Activated naive CD4-positive, alpha-beta T cell treated with anti-CD3 and anti-CD28 coated beads, Interleukin-2, amount 50 U/mL, for 16 hours (primary cell): ENCODE measurements at places on chromosomes 1 and 21.

GRCh38 chr1:171279678-171280077, 31.4 kb downstream of the FMO1 start:
- no peak for DNase-seq

DNA sequence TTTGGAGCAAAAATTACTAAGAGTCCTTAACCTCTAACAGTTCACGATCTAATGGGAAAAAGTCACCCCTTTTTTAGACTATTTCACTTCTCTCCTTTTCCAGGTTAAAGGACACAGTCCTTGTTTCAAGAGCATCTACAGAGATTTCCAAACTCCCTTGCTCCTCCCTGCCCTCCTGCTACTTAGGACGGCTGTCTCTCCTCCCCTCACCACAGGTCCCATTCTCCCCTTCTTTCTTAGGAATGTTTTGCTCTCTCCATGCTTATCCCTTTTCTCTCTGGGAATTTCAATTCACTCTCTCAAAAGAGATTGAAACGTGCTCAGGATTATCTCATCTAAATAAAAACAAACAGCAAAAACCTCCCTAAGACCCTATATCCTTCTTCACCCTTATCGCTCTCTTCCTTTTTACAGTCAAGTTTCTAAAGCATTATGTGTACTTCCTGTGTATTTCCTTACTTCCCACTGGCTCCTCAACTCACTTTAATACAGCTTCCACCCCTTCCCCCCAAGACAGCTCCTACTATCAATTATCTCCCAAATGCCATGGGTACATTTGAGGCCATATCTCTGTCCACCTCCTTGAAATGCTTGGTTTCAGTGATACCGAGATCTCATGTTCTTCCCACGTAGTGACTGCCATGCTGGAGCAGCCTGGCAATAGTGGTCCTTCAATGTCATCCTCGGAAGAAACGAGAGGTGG, 43.2 kb upstream of the ZNF281 start:
- no peak for DNase-seq

DNA sequence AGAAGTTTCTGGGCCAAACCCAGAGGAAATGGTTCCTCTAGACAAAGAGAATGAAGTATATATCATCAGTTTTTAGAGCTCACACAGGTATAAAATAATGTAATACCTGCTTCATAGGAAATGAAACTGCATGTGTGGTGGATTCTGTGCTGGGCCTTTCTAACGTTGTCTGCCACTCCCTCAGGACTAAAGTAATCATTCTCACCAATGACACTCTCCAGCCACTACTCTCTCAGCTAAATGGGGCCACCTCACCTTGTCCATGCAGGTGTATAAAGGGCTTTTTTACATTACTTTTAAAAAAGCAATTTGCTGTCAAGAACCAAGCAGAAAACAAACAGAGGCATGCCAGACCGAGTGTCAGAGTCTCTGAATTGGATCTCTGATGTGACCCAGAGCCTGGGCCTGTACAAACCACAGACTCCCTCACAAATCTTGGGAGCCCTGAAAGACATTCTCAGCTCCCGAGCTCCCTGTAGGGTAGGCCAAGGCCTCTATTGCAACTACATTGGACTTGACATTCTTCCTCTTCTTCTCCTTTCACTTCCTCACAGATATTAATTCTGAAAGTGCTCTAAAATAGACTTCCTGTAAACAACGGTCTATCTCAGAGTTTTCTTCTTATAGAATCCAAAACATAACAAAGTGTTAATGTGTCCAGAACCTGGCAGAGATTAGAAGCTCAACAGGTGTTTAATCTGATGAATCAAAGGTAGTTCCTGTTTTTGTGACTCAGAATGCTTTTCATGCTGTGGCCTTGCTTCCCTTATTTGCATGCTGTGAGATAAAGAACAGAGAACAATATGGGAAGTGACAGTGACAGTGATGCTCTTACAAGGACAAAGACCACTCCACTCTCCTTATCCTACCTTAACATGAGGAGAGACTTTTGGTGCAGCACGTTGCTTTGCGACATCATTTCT, 8.6 kb downstream of the AIM2 start:
- no peak for DNase-seq

- DNase-seq, result no peak
Observed at GRCh38 chr1:94539496-94539895, 2.1 kb downstream of the F3 start.

DNA sequence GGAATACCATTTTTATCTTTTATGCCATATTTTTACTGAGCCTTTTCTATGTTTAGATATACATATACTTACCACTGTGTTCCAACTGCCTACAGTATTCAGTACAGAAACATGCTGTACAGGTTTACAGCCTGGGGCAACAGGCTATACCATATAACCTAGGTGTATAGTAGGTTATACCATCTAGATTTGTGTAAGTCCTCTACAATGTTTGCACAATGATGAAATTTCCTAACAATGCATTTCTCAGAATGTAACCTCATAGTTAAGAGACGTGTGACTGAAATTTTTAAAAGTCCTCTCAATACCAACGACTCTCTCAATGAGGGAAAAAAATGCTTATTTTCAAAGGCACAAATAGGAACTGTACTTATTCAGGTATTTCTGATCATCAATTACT, 21.7 kb downstream of the INTS7 start:
- no peak for DNase-seq

GRCh38 chr1:115116512-115116911, 27.2 kb upstream of the TSPAN2 start:
- DNase-seq, result no peak

GRCh38 chr1:89114662-89115061, 11.3 kb downstream of the GBP2 start:
- no peak for DNase-seq

DNA sequence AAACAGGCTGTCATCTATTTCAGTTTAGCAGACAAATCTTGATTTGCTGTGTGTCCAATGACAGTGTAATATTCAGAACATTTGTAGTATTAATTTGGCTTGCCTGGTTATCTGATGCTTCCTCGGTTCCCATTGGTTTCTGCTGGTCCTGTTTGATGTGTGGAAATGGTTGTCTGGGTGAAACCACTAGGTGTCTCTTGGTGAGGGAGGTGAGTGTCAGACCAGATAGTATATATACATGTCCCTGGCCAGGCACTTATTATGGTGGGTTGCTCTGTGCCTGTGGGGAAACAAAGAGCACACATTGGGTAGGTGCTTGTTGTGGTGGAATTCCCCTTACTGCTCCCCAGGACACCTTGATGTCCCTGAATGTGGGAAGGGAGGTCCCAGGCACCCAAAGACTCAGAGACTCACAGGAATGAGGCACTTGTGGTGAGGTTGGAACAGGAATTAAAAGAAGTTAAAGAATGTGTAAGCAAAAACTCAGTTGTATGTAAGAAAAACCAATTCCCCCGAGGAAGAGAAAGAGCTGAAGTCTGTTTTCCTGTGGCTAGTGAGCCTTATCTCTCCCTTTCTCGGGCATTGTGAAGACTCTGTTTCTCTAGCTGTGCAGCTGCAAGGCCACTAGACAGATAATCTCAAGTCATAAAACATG, 1519.1 kb downstream of the BRINP3 start:
- DNase-seq, result no peak

GRCh38 chr1:27576806-27577227, 27.1 kb downstream of the AHDC1 start:
- DNase-seq, result no peak

DNA sequence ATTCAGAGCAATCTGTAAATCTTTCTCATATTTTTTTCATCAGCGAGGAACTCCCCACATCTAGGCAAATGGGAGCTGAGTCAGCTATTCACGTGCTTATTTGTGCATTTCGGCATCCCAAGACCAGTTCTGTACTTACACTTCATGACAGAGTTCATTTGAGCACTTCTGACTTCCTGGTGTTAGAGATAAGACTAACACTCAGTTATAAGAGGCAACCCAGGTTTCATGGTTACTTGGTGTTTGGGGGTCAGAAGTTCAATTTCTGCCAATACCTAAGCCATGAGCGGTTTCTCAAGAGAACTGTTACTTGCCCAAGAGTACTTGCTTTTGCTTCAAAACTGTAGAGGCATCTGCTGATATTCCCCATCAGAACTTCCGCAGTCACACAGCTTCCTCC, 24.1 kb upstream of the DESI2 start:
- no peak for DNase-seq

DNA sequence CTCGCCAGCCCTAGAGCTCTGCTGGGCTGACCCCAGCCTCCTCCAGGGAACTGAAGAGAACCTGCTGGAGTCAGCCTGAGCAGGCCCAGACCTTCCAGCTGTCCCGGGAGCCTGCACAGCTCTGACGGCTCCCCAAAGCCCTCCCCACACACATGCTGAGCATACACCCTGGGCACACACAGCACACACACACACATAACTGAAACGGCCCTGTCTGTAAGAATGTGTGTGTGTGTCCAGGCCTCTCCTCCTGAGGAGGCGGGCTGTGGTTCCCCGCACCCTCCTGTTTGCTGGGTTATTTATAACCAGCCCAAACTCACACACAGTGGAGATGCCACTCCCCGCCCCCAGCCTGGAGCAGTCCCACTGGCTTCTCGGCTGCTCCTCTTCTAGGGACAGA, 20.2 kb downstream of the SDC3 start:
- no peak for DNase-seq

- DNase-seq, result no peak
Observed at GRCh38 chr21:44401386-44402160, 48.2 kb downstream of the TRPM2 start.

GRCh38 chr1:231063331-231063730, 23.3 kb upstream of the FAM89A start:
- no peak for DNase-seq

DNA sequence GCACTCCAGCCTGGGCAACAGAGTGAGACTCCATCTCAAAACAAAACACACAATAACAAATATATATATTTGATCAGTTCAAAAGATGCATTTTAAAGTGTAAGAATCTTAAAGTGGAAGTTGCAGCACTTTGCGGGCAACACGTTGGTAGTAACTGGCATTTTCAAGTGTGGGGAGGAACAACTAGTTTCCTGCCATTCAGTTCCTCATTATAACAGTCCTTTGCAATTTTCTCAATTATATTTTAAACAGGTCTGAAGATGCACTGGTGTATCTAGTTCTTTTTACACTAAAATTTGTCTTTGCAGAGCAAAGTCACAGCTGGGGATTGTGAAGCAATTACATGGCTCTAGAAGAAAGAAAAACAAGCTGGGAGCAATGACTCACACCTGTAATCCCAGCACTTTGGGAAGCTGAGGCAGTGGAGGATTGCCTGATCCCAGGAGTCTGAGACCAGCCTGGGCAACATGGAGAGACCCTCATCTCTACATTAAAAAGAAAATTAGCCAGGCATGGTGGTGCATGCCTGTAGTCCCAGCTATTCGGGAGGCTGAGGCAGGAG, 25.3 kb downstream of the RRAGC start:
- no peak for DNase-seq

DNA sequence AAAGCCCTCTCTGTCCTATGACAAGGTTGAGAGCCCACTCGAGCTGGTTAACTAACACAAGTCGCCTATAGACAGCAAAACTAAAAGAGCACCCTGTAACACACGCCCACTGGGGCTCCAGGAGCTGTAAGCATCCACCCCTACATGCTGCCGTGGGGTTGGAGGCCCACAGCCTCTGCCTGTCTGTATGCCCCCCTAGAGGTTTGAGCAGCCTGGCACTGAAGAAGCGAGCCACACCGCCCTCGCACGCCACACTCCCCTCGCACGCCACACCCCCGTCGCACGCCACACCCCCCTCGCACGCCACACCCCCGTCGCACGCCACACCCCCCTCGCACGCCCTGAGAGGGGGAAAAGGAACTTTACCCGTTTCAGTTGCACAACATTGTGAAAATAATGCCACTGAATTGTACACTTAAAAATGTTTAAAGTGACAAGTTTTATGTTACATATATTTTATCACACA, 13.2 kb upstream of the HMGCL start:
- peak; percentile 76 for DNase-seq

DNA sequence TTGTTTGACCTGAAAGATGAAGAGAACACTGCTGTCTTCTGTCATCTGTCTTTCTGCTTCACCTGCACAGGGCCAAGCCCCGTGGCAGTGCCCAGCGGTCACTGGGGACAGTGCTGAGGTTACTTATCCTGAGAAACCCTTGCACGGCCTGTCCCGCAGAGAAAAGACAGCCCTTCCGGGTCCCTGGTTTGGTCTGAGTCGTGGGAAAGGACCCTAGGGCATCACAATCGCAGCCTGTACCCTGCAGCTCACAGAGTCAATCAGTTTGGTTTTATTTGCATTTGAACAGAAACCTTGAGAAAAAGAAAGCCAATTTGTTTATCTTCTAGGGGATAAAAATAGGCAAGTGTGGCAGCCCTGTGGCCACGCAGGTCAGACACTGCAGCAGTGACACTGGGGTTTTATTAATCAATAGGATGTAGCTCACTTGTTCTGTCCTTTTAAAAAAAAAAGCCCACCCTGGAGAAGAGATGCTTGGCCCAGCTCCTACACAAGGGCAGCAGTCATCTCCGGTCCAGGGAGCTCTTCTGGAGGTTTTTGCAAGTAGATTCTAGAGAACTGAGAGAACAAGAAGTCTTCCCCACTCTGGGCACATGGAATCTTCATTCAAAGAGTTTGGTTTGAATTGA, 120.0 kb downstream of the PEX14 start:
- no peak for DNase-seq

GRCh38 chr1:179663810-179664209, 72.2 kb downstream of the TDRD5 start:
- no peak for DNase-seq

GRCh38 chr1:109623601-109624161, 4.0 kb downstream of the AMPD2 start:
- DNase-seq, result no peak

DNA sequence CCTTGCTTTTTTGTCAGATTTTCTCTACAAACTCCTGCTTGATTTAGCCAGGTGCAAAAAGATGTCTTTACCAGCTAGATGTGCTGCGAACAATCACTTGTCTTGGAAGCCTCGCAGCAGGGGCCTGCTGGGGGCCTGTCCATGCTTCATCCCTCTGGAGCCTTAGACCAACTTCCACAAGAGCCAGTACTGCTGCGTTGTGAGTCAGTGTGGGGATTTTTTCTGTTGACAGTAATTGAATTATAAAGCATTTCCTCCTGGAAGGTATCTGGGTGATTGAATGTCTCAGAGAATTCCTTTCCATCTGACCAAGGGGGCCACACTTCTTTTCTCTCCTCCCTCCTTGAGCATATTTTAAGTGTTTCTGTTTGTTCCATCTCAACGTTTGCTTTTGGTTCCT, 40.4 kb upstream of the LDLRAP1 start:
- no peak for DNase-seq

DNA sequence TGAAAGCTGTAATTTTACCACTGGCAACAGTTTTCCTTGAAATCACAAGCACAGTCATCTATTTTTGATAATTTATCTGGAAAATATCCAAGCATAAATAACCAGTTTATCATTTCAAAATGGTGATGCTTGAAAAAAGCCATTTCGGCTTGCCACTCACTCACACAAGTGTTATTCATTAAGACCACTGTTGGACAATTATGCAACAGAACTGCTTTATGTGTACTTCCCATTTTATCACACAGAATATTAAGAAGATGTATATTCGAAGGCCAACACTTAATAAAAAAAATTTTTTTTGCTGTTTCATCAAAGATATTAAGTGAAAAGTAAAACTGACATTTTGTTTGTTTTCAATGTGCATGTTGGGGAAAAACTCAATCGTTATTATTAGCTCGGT, 62.3 kb downstream of the EIF4G3 start:
- no peak for DNase-seq

- no peak for DNase-seq
Observed at GRCh38 chr1:161491472-161491871, 13.8 kb upstream of the FCGR2A start.
